ENCODE measurements at places on chromosomes 11 and 22.

GRCh38 chr11:102416976-102417375 lies 35.6 kb downstream of the TMEM123 start:
- DNase-seq: no peak

GRCh38 chr11:124760205-124760652 lies 1.9 kb downstream of the ESAM start:
- DNase-seq: no peak

DNA sequence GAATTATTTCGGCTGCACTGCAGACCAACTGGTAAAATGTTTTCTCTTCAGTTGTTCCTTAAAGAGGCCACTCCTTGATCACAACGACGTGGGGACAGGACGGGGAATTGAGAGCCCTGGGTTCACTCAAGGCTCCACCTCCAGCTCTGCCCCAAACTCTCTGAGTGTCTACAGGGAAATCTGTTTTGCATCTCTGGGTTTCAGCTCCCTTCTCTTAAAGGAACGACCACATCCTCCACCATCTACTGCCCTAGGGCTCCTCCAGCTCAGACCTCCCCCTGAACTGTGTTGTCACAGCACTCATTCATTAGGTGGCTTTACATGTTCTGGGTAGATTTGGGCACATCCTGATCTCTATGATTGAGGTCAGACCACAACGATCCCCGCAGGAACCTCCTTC lies 5.1 kb upstream of the PPFIA1 start:
- no peak for DNase-seq

DNA sequence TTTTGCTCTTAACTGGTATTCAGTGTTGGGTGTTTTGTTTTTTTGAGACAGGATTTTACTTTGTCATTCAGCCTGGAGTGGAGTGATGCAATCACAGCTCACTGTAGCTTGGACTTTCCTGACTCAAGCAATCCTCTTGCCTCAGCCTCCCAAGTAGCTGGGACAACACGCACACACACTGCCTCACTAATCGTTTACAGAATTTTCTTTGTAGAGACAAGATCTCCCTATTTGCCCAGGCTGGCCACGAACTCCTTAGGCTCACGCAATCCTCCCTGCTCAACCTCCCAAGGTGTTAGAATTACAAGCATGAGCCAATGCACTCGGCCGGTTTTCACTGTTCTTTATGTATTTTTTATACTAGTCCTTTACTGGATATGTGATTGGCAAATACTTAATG lies 51.0 kb upstream of the IGLL5 start:
- DNase-seq: no peak

- DNase-seq: no peak
Measured at GRCh38 chr22:47059076-47059475, 296.6 kb downstream of the TBC1D22A start.

DNA sequence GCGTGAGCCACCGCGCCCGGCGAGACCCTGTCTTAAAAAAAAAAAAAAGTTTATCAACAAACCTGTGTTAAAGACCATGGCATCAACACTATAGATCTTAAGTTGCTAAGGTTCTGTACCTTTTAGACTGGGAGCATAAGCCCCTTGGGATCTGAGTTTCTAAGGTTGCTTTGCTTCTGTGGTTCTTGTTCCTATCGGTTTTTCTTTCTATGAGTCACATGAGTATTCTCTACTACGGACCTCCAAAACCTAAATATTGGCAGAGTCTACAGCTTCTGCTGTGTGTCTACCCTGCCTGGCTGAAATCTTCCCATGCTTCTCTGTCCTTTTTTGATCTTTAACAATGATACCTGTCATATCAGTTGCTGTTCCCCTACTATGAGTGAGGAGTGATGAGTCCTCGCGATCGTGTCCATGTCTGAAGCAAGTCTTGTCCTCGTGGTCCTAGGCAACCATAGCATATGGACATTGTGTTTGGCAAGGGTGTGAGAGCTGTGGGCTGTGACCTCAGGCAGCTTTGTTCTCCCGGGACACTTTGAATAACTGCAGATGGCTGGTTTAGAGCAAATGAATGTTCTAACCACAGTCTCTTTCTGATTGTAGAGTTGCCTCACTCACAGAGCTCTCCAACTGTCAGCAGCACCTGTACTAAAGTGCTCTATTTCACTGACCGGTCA lies 9.0 kb upstream of the DLAT start:
- DNase-seq: no peak

All from esophagus squamous epithelium (tissue), 5 donors.